Substantia nigra (tissue), 51 donors: ENCODE measurements at places on chromosomes 5 and 9.

- DNase-seq = no peak
Observed at GRCh38 chr9:70100362-70100761, 56.7 kb downstream of the MAMDC2 start.

DNA sequence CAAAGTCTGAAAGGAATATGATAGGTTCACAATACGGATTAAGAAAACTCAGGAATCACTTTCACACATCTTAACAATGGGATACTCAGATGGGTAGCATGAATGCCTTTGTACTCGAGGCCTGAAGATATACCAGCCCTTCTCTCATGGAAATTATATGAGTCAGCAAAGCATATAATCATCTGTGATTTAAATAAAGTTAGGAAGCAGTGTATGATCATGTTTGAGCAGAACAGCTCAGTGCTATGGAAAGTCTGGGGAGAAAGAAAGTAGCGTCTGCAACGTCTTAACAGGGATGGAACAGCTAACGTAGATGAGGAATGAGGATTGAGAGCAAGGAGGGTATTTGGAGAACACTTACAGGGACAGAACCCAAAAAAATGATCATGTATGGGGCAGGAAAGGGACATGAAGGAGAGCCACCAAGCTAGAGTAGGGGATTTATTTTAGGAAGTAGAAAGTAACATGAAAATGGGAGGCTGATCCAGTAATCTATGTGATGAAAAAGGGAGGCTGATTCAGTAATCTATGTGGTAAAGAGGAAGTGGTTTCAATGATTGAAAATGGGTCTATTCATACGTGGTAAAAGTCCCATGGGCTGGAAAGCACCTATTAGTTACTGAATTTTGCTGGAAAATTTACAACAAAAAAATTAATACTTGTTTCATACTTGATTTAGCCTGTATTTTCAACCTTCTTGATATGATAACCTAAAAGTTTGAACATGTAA is 85.9 kb downstream of the GNA14 start:
- DNase-seq = no peak

DNA sequence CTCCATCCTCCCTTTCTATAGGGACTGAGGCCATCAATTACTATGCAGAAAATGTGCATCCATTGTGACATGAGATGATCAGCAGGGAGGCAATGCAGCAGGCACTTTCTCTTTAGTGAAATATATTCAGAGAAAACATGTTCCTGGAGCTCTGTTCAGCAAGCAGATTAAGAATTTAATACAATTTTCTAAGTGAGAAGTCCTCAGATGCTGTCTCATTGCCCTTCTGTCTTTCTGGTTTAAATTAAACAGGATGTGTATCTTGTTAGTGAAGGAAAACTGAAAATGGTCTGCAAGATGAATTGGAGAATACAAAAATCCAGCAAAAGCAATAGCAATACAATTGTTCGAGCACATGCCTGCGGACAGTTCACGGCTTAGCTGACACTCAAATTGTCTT is 445.8 kb upstream of the RIOK2 start:
- DNase-seq = no peak

DNA sequence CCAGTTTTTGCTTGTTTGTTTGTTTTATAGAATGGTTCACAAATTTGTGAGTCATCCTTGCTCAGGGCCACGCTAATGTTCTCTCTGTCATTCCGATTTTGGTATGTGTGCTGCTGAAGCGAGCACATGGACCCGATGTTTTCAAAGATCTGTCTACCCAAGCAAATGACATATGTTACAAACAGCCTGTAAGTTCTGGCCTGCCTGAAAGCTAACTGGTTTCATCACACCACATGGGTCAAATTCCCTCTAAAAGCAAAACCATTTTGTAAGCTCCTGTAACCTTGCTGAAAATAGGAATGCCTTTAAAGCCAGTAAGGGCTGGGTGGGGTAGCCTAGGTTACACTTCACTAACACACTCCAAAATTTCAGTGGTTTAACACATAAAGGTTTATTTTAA is 25.4 kb downstream of the DMRT3 start:
- no peak for DNase-seq

DNA sequence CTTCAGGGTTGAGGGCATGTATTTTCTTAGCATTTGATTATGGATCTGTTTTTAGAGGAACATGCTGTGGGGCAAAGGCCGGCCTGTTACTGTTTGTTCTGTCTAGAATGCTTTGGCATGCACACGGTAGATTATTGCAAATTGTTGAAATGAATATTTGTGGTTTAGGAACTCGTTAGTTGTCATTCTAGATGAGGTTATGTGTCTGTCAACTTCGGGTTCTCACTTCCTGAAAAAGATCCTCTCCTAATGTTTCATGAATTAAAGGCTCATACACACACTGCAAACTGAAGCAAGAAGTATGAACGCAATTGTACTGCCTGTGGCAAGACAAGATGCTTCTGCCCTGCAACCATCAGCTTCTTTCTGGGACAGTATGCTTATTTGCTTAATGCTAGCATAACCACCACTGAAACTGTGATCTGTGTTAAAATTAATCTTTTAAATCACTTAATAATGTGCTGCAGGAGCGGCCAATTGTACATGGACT is 99.6 kb downstream of the BASP1 start:
- DNase-seq = no peak

GRCh38 chr5:32583582-32584232 is 1.6 kb upstream of the SUB1 start:
- DNase-seq = no peak

- DNase-seq = peak; percentile 28
Observed at GRCh38 chr9:135906291-135907005, 898 bp downstream of the CAMSAP1 start.

- DNase-seq = no peak
Observed at GRCh38 chr9:89664010-89664409, 59.2 kb downstream of the GADD45G start.

DNA sequence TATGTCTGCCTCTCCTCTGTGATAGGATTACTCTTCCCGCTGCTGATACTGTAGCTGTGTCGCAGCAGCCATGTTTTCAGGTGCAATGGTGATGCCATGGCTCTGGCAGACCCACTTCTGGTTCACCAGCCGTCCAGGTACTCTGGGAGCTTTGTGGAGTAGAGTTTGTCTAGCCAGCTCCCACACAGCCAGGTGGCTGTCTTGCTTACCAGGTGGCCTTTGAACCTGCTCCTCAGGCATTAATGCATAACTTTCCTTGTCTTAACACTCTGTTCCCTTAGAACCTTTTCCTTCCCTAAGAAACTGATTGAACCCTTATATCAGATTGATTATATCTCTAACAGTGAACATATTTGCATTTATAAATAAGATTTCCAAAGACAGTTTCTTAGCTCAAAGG is 42.2 kb downstream of the F2RL2 start:
- no peak for DNase-seq

DNA sequence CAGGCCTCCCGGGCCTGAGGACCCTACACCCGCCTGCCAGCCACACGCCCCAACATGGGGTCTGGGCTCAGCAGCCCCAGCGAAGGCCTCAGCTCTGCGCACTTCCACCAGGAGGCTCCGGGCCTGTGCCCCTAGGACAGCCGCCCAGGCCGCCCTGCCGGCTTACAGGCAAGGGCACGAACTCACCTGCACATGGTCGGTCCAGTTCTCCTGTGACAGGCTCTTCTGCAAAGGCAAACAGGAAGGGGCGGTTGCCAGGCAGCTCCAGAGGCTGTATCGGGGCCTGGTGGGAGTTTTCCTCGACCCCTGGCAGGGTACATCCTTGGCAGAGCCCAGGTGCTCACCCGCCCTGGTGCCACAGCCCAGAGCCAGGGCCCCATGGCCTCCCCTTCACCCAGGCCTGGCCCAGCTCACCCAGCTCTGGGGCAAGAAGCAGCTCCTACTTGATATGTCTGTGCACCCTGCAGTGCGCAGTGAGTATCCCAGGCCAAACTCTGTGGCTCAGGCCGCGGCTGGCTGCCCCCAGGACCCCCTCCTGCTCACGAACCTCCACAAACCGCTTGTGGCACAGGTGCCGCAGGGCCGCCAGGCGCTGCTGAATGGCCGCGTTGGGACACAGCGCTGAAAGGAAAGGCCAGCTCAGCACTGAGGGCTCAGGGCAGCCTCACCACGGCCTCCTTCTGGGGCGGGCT is 52.2 kb upstream of the NRARP start:
- no peak for DNase-seq

DNA sequence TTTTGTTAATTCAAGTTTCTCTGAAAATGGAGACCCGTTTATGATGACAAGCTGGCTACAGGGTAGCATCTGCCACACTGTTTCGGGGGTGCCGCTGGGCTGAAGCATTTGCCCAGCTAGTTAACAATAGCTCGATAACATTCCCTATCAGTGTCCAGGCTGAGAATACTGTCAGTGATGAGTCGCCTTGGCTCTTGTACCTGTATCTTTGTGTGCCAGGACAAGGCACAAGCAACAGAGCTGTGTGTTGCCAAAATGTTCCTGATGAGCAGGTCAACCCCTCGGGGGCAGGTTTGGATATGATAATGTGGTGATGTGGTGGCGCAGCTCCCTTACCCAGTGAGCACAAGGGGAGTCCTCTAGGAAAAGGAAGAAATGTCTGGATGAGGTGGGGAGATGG is 7.0 kb downstream of the TGFBI start:
- DNase-seq = no peak

DNA sequence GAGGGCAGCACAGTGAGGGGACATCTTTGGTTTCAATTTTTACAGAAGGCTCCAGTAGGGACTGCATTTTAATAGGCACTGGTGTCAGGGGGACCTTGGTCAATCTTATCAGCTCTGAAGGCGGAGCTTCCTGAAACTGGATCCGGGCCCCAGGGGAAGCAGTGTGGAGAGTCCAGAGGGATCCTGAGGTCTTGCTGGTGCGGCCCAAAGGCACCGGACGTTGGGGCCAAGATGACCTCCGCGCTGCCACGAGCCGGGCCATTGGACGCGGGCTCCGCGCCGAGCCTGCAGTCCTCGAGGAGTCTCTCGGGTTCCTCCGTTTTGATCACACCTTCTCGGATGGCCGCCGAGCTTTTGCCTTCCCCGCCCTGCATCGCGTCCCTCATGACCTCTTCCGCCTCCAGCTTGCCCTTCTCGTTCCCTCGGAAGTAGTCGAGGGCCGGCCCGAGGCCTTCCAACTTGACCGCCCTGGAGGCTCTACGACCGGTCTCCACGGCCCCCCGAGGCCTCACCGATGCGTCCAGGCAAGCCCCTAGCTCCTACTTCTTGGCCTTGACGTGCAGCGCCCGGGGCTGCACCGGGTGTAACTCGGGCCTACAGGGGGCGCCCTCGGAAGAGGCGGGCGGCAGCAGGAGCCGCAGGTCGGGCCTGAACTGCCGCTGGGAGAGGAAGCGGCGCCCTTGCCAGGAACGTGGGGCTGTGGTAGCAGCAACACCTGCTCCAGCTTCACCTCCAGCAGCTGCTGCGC is 18.8 kb downstream of the C5orf52 start:
- DNase-seq = no peak

DNA sequence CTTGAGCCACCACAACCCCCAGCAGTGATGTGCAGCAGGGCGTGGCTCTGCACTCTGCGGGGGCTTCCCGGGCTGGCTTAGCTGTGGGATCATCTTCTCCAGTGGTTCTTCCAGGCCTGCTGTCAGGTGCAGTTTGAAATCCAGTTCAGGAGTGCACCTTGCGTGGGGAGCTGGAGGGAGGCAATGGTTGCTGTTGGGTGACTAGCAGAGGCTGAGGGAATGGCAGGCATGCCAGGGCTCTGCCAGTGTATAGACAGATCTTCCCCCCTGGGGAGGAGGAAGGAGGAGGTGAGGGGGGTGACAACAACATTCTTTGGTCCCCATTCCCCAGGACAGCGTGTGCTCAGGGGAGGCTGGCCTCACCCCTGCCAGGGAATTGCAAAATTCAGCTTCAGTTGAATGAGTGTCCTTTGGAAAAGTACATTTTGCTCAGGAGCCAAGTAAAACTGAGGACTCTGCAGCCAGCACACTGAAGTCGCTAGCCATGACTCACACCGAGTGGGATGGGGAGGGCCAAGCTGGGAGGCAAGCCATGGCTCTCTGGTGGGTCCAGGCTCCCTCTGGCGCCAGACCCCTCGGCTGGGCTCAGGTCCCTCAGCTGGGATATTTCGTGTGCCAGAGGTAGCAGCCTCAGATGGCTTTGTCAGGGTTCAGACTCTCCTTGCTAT is 35.0 kb downstream of the ERGIC1 start:
- DNase-seq = peak; percentile 70

- no peak for DNase-seq
Observed at GRCh38 chr9:79579624-79580023, 7.9 kb downstream of the TLE4 start.

GRCh38 chr9:83622939-83623678 is at the start of gene IDNK:
Gene IDNK (plus strand): TSS chr9:83623143. CDS start chr9:83623172, 29 bp downstream.
- DNase-seq = peak; percentile 79

GRCh38 chr9:68955330-68955729 is 58.6 kb downstream of the PRKACG start:
- DNase-seq = no peak

DNA sequence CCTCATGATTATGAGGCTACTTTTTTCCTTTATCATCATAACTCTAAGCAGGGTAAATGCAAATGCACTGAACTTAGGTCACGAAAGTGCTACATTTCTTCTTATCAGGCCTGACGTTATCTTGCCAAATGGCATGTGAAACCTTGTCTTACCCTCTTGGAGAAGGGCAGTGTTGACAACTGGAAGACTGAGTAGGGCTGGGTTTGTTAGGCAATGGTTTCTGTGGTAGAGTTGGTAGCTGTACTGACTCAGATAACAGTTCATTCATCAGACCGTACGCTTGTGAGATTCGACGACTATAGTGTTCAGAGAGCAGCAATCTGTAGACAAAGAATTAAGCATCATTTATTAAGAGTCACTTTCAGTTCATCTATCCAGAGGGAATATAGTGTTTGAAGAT is 127.7 kb downstream of the CPLANE1 start:
- no peak for DNase-seq

DNA sequence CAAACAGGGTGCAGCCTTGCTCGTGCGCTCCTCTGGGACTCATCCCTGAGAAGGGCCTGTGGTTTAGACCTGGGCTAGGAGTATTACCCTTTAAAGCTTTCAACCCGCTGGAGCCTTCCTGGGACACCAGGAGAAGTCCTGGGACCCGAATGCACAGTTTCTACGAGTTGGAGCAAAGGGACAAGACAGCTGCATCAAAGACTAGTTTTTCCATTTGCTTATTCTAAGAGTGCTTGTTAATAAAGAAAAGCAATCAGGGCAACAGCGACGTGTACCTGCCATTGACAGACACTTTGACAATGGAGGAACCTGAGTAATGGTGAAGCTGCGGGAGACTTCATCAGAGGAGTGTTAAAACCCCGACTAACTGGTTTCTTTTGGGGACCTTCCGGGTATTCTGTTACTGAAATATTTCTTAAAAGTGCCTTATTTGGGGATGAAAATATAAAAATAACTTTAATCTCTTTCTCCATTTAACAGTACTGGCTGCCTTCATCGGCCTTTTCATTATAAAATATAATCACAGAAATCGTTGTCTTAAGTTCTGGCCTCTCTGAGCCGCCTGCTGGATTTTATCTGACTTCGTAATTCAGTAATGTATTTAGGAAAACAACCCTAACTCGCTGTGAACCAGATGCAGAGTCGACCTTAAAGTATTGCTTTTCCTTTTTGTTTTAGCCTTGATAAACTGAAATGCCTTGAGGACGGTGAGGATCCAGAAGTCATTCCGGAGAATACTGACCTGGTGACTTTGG is 732 bp downstream of the SNAPC3 start:
- no peak for DNase-seq

DNA sequence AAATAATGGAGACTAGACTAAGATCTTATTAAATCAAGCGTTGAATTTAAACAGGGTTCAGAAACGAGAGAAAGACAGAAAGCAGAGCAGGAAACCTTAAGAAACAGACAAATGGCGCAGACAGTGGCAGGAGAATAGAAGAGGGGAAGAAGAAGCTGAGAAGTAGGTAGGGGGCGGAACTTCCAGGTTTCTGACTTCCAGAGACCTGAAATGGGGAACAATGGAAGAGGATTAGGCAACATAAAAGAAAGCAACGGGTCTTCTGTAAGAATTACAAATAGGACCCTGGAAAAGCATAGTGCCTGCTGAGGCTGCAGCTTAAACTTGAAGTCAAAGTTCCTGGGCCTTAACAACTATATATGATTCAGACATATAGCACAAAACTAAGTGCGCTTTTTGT is 101.7 kb downstream of the BNC2 start:
- DNase-seq = no peak
